ENCODE measurements at places on chromosomes 11 and 22.

DNA sequence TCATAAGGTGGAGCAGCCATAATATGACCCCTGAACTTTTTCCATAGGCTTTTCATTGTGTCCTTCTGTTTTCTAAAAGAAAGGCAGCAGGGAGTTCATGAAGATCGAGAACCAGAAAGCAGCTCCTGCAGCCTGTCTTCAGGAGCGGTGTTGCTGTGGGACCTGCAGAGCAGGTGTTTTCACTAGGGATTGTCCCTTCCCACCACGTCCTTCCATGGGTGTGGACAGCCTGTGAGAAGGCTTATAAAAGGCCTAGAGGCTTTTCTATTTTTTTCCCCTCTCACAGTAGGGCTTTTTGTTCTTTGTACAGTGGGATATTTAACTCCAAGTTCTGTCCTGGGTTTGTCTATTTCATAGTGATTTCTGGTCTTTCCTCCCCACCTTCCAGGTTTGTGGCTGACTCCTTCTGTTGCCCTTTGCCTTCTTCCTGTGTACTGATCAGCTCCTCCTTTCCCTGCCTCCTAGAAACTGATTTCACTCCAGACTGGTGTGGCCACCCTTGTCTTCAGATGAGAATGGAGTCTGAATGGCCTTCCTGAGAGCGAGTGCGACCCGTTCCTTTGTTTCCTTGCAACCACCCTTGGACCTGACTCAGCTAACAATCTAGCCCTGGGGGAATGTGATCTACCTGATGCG lies 10.1 kb downstream of the MRPL16 start:
- no peak for DNase-seq

GRCh38 chr11:10441652-10442503 lies 13.2 kb upstream of the AMPD3 start:
- no peak for DNase-seq

GRCh38 chr11:75800728-75801361 lies 14.2 kb upstream of the UVRAG start:
- no peak for DNase-seq

GRCh38 chr22:32969502-32969901 lies 88.7 kb downstream of the SYN3 start:
- no peak for DNase-seq

GRCh38 chr11:11075515-11076171 lies 217.8 kb upstream of the ZBED5 start:
- no peak for DNase-seq

DNA sequence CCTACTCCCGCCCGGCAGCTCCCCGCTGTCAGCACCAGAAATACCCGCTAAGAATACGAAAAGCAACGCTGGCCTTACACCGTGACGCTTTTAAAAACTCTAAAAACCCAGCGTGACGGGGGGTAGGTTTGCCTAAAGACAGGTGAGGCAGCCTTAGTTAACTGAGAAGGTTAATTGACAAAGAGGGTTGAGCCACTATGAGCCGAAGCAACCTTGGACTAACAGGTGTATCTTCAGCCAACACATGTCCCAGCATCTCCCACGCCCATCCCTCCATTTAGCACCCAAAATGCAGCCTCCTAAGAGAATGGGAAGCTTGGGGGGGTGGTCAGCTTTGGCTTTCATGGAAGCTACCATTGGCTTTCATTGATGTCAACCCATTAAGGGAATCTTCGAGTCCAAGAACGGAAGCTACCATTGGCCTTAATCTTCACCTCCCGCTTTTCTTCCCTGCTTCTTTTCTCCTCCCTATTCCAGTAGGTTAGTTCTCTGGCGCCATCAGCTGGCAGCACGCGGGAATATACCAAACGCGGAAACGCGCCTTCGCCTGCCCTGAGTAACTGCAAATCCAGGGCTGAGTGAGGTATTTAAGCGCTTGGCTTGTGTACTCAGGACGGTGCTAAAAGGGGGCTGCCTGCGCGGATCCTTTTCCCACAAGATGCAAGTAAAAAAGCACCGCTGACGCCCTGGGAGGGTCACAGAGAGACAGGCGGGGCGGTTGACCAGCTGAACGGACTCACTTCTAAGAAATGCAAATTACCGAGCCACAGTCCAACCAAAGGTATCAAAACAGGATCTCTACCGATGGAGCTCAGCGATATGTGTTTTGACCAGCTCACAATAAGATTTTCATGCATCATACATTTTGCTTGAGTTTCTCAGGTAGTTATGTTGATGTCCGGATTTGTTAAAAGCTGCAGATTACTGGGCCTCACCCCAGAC lies 38.5 kb upstream of the GLYATL1 start:
- DNase-seq: peak; percentile 60

DNA sequence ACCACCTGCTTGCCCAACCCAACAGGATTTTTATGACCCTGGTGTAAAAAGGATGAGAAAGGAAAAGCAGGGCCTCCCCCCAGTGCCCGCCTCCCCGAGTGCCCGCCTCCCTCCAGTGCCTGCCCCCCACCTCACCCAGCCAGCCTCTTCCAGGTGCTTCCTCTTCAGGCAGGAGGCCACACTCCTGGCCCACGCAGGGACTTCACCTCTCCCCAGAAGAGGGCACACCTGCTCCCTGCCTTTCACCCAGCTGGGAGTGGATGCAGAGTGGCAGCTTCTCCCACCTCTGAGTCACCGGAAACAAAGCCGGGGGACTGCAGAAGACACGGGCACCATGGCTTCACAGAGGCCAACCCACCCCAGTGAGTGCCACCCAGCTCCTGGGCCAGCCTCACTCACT lies 16.1 kb downstream of the CPT1A start:
- no peak for DNase-seq

DNA sequence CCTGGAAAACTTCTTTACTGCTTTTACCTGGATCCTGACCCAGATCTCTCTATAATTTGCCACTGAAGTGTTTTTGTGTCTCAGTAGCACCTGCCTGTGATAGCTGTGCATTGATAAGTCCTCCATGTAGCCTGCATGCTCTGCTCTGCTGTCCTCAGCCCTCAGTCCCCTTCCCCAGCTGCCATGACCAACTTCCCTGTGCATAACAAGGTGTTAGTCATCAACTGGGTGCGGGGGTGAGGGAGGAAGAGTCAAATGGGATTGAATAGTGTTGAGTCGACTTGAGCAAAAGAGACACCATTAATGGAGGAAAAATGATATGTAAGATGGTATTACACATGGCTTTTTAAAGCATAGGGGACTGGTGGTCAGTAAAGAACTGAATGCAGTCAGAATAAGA lies 92.2 kb upstream of the PLET1 start:
- peak; percentile 52 for DNase-seq

DNA sequence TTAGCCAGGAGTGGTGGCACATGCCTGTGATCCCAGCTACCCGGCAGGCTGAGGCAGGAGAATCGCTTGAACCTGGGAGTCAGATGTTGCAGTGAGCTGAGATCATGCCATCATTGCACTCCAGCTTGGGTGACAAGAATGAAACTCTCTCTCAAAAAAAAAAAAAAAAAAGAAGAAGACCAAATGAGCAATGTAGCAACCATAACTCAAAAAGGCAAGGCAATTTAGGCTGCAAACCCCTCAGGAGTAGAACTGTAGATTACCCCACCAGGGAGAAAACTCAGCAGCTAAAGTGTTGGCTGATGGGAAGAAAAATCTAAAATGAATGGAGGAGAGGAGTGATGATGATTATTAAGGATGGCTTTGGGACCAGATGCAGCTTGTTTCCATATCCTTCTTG lies 256.7 kb upstream of the UBASH3B start:
- no peak for DNase-seq

DNA sequence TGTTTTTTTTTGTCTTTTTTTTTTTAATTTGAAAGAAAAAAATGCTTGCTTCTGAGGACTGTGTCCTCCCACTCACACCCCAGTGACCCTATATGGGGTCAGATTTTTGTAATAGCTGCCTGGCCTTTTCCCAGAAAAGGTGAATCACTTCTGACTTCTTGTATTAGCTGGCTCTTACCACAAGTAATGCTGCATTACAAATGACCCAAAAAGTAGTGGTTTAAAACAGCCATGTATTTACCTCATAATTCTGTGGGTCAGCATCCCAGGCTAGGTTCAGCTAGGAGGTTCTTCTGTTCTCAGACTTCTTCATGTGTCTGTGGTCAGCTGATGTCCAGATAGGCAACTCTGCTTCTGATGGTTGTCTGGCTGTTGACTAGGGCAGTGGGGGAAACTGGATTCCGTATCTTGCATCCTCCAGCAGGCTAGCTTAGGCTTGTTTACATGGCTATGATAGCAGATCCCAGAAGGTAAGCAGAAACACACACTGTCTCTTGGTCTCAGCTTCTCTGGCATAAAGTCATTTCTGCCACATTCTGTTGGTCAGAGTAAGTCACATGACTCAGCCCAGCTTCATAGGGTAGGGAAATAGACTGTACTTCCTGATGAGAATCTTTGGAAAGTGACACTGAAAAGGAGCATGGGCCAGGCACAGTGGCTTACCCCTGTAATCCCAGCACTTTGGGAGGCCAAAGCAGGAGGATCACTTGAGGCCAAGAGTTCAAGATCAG lies 19.5 kb downstream of the LHFPL7 start:
- DNase-seq: no peak

DNA sequence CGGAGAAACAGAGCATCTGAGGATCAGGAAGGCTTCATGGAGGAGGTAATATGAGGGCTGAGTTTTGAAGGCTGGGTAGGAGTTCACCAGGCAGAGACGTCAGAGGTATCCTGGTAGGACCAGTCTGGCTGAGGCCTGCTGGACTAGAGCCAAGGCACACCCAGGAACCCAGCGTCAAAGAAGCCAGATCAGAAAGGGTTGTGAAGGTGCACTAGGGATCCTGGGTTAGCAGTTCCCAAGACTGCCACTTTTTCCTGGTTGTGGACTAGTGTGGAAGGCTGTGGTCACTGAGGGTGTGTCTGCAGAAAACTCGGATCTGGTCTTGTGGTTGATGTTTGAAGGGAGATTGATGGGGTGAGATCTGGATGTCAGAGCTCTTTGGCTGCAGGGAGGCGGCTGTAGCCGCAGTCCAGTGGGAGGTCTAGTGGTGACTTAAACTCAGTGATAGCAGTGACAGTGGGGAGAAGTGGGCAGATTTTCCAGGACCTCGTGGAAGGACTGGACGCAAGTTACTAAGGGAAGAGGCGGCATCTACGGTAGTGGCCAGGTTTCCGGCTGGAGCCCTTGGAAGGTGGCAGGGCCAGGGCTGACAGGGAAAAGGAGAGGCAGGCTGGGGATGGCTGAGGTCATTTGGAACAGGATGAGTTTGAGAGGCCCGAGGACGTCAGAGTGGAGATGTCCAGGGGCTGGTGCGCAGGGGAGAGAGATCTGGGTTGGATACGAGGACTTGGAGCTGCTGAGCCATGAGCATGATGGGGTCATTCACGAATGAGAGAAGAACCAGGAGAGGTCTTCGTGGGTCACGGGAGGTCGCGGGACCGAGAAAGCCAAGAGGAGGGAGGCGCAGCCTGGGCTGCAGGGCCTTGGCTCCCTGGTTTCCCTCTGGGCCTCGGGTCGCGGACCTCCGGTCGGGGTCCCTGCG lies 10.9 kb downstream of the RELA start:
- no peak for DNase-seq

DNA sequence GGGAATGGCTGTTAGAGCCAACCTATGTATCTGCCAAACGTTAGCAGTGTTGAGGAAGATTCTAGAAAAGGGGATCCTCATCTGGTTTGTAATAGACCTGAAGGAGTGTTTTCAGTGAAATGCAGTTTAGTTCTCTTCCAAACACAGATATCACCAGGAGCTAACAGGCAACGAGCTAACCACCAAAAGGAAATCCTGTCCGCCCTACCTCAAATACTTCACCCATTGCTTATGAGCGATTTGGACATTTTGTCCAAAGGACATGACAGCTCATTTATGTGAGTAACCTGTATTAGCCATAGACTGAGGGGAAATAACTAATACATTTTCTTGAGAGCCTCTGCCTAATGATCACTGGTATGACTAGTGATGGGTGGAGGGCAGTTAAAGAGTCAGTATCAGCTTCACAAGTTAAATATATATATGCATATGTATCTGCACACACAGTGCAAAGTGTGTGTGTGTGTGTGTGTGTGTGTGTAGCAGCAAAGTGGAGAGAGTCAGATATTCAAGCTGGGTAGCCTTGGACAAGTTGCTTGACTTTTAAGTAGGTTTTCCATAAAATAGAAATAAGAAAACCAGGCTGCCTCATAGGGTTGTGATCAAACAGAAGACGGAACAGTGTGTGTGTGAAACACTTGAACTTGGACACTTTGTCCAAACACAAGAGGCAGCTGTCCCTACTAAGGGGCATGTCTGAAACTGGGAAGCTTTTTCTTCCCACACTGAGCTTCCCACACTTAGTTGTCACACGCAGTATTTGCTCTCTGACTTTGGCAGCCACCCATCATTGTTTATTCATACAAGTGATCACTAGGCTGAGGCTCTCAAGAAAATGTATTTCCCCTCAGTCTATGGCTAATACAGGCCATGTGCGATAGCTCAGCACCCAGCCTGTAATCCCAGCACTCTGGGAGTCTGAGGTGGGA lies 940 bp upstream of the C11orf91 start:
- DNase-seq: no peak

- no peak for DNase-seq
These were observed 4.2 kb downstream of the SF1 start for GRCh38 chr11:64774144-64774543.

DNA sequence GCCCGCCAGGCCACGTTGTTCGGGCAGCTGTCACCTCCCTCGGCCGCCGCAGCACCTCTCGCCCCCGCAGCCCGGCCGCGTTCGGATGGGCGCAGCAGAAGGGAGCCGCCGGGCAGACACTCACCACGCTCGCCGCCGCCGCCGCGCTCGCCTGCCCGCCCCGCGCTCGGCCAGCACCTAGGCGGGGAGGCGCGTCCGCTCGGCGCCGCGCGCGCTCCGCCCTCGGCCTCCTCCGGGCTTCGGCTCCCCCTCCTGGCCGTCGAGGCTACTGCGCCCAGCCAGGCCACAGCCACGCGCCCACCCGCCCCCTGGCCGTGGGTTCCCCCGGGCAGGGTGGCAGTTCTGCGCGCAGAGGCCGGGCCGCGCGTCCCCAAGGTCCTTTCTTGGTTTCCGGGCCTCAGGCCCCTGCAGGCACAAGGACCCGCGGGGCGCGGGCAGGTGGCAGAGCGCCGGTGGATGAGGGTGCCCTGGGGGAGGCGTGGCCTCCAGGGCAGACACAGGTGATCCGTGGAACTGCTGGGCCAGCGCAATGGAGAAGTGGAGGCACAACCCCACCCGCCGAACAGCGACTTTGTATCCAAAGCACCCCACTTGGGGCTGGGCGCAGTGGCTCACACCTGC lies at the start of gene SLC25A22:
Gene SLC25A22 (minus strand): TSS at position 189 of the 621 bp plus-strand sequence. CDS start 3,275 bp downstream, outside the sequence.
- no peak for DNase-seq

DNA sequence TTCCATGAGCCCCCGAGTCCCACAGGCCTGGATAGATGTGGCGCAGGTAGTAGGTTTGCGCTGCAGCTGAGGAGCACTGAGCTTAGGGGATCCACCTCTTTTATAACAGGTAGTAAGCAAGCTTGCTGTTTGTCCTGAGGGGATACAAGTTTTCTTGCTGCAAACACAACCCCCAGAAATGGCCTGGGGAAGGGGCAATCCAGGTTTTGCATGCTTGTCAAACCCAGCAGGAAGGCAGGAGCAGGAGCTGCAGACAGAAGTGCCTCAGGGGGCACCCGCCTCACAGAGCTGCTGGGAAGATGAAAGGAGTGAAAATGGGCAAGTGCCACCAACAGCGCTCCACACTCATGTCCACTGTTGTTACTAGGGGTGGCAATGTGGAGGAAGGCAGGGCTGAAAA lies 18.5 kb downstream of the APOL5 start:
- no peak for DNase-seq

GRCh38 chr22:20401376-20402014 lies 7.5 kb downstream of the ZNF74 start:
- no peak for DNase-seq

- no peak for DNase-seq
These were observed 260.8 kb downstream of the LARGE1 start for GRCh38 chr22:33659448-33659847.
